Neural crest cell (in vitro differentiated cells): ENCODE measurements at places on chromosomes 4 and X. TPM values are rescaled to one million over a fixed set of nuclear protein-coding genes. Genes with fewer than 3 reads are reported as not detected.

The DNAAF6 gene
- not detected in 2 replicates for total RNA-seq

The MAGEC2 gene
- total RNA-seq, result not detected in 2 replicates

The RGN gene
- 0.27 and 0.70 TPM in 2 replicates for total RNA-seq

The ALPK1 gene
- 0.68 and 1.3 TPM in 2 replicates for total RNA-seq

The RASGEF1B gene
- total RNA-seq, result 1.7 and 1.9 TPM in 2 replicates

The GPR119 gene
- total RNA-seq, result not detected in 2 replicates

The PAGE5 gene
- not detected in 2 replicates for total RNA-seq

The TMEM31 gene
- total RNA-seq, result 2.0 TPM in 1 of 2 replicates, not detected in the other

The RENBP gene
- 11.4 and 11.8 TPM in 2 replicates for total RNA-seq

The PRDM5 gene
- 18.1 and 21.9 TPM in 2 replicates for total RNA-seq

The RAB39B gene
- total RNA-seq, result 6.5 and 7.3 TPM in 2 replicates

The OTC gene
- total RNA-seq, result 0.14 TPM in 1 of 2 replicates, not detected in the other

The USP27X gene
- total RNA-seq, result 6.8 and 7.3 TPM in 2 replicates

The FABP2 gene
- not detected in 2 replicates for total RNA-seq

The CTAG2 gene
- not detected in 2 replicates for total RNA-seq

The CCKAR gene
- total RNA-seq, result not detected in 2 replicates

The PLXNB3 gene
- total RNA-seq, result 15.7 and 16.2 TPM in 2 replicates

The CENPVL1 gene
- 1.3 and 1.6 TPM in 2 replicates for total RNA-seq

The OPHN1 gene
- total RNA-seq, result 8.3 and 9.4 TPM in 2 replicates

The BTC gene
- total RNA-seq, result 0.14 TPM in 1 of 2 replicates, not detected in the other

The AIFM1 gene
- 53.9 and 57.0 TPM in 2 replicates for total RNA-seq

The TMPRSS11A gene
- not detected in 2 replicates for total RNA-seq

The GLRB gene
- total RNA-seq, result 8.2 and 8.4 TPM in 2 replicates

The CYSLTR1 gene
- total RNA-seq, result not detected in 2 replicates

The KCNE5 gene
- total RNA-seq, result 1.9 TPM in 2 replicates

The RXFP1 gene
- total RNA-seq, result not detected in 2 replicates

The ANOS1 gene
- total RNA-seq, result 18.1 and 18.8 TPM in 2 replicates

The ITM2A gene
- total RNA-seq, result 0.59 and 0.93 TPM in 2 replicates

The MAGEB17 gene
- 0.30 TPM in 1 of 2 replicates, not detected in the other for total RNA-seq

The IRS4 gene
- total RNA-seq, result 0.36 and 0.51 TPM in 2 replicates

The MAGEC1 gene
- total RNA-seq, result not detected in 2 replicates

The CLDN2 gene
- total RNA-seq, result not detected in 2 replicates

The ASB5 gene
- total RNA-seq, result not detected in 2 replicates

The SMPX gene
- total RNA-seq, result 0.51 TPM in 1 of 2 replicates, not detected in the other

The SLIT2 gene
- total RNA-seq, result 21.8 and 22.1 TPM in 2 replicates

The MSX1 gene
- total RNA-seq, result 2.2 and 2.5 TPM in 2 replicates

The RS1 gene
- not detected in 2 replicates for total RNA-seq

The WFS1 gene
- total RNA-seq, result 24.8 and 25.1 TPM in 2 replicates

The TASL gene
- total RNA-seq, result not detected in 2 replicates

The LUZP4 gene
- not detected in 2 replicates for total RNA-seq

The CPZ gene
- not detected in 2 replicates for total RNA-seq

The CXorf49 gene
- not detected in 2 replicates for total RNA-seq

The ATP2B3 gene
- 0.05 and 0.11 TPM in 2 replicates for total RNA-seq

The SLC26A1 gene
- 0.27 and 0.84 TPM in 2 replicates for total RNA-seq

The ZNF595 gene
- total RNA-seq, result 8.4 and 9.5 TPM in 2 replicates

The TRPC5OS gene
- total RNA-seq, result not detected in 2 replicates

The PLXNA3 gene
- total RNA-seq, result 74.1 and 75.1 TPM in 2 replicates

The SRPK3 gene
- 0.14 and 0.30 TPM in 2 replicates for total RNA-seq

The NDNF gene
- 23.9 and 25.4 TPM in 2 replicates for total RNA-seq
